ENCODE measurements at places on chromosomes 1 and 21. TPM values are rescaled to one million over a fixed set of nuclear protein-coding genes. Genes with fewer than 3 reads are reported as not detected.

GRCh38 chr1:110215621-110216515 is 5.8 kb downstream of the KCNC4 start:
- no peak for DNase-seq

DNA sequence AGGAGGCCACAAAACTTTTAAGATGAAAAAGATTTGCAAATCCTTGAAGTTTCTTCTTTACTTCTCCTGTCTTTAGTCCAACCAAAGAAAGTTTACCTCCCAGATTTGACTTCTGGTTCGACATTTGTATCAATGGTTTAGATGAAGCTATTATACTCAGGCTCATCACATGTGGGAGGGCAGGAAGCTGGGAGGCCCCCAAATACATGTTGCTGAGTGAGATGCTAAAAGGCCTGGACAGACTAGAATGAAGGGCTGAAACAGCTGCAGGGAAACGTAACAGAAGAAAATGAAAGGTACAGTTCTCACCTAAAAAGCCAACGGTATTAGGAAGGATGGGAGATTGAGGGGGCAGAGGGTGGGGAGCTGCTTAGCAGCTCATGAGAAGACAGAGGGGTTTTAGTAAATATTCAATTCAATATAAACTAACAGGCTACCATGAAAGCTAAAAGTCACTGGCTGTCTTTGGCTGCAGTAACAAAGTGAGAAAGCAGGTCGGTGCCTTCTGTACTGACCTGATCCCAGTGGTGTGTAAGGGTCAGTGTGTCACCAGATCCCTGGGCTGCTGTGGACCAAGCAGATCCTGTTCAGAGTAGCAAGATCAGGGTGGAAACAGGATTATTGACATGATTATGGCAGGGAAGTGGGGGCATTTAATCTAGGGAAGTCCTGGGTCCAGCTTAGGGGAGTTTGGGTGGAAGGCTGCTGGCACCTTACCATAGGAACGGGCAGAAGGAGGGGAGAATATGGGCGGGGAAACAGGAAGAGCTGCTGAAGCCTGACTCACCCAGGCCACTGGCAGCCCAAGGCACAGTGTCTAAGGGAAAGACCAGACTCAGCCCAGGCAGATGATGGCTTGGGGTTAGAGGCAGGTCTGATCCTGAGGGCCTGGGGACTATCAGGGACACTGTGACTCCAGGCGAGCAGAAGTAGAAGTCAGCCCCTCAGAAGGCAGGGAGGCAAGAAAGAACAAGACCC is 60.4 kb downstream of the KCNN3 start:
- DNase-seq: peak; percentile 78

Gene SLC1A7
- total RNA-seq: 0.04 TPM

GRCh38 chr1:18326211-18326897 is 154.4 kb upstream of the KLHDC7A start:
- DNase-seq: no peak

DNA sequence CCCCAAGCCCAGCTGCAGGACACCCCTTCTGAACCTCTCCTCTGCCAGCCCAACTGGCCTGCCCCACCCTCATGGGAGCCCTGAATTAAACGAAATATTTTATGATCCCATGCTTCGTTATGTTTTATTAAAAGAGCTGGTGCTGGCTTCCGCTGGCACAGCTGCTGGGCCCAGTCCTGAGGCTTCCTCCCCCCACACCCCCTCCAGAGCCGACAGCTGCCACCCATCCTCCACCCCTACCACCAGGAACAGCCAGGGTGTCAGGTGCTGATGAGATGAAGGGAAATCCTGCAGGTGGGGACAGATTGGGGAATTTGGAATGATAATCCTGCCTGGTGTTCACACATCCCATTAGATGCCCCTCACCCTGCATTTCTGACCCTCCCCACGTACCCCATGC is 19.0 kb downstream of the IGSF21 start:
- DNase-seq: peak; percentile 54

GRCh38 chr1:1092894-1093609 is 18.9 kb upstream of the RNF223 start:
- DNase-seq: no peak

GRCh38 chr1:171999756-172000155 is 158.5 kb downstream of the DNM3 start:
- peak; percentile 43 for DNase-seq

Gene PTPN7
- total RNA-seq: 0.08 TPM

GRCh38 chr1:147567594-147568381 is 26.5 kb downstream of the BCL9 start:
- DNase-seq: no peak

Gene TMEM240
- total RNA-seq: 1.9 TPM

DNA sequence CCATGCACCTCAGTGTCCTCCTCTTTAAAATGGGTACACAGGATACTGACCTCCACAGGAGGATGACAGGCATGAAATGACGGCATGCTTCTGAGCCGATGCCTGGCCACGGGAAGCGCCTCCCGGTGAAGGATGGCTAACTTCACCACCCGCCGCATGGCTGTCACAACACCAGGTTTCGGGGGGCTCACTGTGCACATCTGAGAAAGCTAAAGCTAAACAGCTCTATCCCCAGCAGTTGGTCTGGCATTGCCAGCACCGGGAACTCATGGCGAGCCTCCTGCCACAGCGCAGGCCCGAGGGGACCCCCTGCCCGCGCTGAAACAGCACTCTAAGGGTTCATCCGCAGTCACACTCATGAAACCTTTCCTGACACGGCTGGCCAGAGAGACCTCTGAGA is 16.0 kb downstream of the NPHP4 start:
- DNase-seq: no peak

DNA sequence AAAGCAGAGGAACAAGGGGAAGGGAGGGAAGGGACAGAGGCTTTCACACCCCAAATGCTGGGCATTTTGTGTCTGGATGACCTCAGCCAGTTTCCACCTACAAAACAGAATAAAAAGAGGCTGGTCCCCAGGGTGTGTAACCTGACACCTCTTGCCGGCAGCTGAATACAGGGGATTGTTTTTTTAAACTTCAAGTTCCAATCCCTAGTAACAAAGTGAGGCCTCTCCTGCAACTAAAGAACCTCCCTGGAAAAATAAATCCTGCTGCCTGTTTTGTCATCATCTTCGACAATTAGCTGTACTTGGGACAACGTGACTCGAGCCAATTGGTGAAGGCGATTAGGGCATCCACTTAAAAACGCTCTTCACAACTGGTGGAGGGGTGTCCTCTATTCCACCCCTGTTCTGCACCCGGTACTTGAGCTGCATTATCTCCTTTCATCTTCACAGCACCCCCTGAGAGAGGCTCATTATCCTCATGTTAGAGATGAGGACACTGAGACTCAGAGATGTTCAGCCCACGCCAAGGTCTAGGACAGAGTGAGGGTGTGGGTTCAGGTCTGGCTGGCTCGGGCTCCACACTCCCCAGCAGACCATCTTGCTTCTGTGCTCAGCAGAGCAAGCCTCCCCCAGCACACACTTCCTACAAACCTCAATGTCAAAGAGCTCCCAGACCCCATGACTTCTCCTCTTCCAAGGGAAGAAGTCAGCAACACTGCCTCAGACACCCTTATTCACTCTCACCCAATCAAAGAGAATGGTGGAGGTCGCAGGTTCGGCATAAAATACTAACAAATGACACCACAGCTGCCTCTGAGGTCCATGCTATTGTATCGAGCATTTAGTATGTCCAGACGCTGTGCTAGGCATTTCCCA is 15.2 kb downstream of the ITPKB start:
- peak; percentile 96 for DNase-seq

Gene CCDC27
- not detected for total RNA-seq

Gene CYB561D1
- 8.4 TPM for total RNA-seq

GRCh38 chr1:105310063-105310462 is 1560.4 kb downstream of the AMY1C start:
- DNase-seq: no peak

DNA sequence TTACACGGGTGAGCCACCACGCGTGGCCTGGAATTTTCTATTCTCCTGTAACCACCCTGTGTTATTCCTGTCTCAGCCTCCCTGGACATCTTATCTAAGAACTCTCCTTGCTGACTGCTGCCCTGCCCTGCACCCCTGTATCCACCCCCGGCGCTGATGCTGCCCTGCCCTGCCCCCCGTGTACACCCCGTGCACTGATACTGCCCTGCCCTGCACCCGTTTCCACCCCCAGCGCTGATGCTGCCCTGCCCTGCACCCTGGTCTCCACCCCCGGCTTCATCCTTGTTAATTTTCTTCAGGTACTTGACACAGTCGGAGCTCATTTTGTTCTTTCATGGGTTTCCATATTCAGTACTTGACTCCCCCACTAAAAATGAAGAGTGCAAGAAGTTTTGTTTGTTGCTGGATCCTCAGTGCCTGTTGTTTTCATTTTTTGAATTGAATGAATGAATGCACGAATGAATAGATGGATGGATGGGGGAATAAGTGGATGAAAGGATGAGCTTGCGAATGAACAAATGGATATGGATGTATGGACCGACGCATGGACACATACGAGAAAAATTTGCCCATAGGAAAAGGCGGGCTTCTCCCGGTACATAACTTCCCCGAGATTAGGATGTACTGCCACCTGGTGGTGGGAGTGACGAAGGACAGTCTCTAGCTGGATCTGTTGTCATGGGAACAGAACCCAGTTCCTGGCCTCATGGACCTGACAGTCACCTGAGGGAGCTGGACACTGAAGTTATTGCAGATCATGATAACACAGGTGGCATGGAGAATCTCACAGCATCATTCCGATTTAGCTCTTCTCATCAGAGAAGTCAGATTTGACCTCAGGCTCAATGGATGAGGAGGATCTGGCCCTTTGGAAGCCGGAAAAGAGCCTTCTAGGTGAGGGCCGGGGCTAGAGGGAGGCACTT is 14.9 kb downstream of the AADACL4 start:
- peak; percentile 93 for DNase-seq

Gene HCRTR1
- not detected for total RNA-seq

Gene C4BPB
- total RNA-seq: not detected

- DNase-seq: no peak
These were observed 106.4 kb downstream of the RGL1 start for GRCh38 chr1:183911285-183911684.
